Activated T-helper 1 cell treated with anti-CD3 and anti-CD28 coated beads, Interleukin-2, amount 50 U/mL, for 16 hours (primary cell): ENCODE measurements at places on chromosomes 12 and 14.

- no peak for DNase-seq
These were observed 335.6 kb downstream of the SYT1 start for GRCh38 chr12:79200176-79200575.

- DNase-seq = no peak
These were observed 109.8 kb upstream of the DNM1L start for GRCh38 chr12:32569259-32569658.

DNA sequence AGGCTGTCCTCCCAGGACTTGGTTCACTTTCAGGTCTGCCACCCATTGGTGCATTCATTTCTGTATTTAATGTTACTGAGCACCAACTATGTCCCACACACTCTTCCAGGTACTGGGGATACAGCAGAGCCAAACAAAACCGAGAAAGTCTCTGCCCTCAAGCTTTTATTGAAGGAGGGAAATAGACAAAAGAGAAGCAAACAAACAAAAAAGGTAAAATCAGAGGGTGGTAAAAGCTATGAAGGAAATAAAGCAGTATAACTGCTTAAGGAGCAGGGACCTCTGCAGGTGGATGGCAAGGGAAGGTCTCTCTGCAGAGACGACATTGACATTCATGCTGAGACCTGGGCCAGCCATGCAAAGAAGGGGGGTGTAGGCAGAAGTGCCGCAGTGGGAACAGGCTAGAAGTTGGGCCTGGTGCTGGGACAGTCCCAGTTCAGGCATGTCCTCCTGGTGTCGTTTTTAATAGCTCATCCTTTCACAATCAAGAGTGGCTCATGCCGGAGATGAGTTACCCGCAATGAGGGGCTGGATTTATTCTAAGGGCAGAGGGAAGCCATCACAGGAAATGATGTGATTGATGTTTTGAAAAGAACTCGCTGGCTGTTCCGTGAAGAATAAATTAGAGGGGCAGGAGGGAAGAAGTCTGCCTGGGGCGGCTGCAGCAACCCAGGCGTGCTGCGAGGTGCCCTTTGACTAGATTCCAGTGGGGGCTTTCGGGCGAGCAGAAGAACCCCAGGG lies 72.8 kb downstream of the IRF2BPL start:
- no peak for DNase-seq

DNA sequence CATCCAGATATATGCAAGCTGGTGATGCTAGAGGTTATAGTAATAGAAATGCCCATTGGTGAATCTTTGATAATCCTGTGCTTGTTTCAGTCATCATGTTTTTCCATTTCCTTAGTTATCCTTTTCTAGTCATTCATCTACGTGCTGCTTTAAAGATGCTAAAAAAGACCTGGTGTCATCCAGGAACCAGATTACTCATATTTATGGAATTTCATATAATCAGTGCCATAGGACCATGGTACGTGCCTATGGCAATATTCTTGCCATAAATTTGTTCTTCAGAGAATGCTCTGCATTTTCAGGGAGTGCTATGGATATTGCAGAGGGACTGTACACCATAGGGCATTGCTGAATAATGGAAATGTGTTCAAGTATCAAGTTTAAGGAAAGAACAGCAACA lies 267.3 kb downstream of the AKAP6 start:
- DNase-seq = no peak

DNA sequence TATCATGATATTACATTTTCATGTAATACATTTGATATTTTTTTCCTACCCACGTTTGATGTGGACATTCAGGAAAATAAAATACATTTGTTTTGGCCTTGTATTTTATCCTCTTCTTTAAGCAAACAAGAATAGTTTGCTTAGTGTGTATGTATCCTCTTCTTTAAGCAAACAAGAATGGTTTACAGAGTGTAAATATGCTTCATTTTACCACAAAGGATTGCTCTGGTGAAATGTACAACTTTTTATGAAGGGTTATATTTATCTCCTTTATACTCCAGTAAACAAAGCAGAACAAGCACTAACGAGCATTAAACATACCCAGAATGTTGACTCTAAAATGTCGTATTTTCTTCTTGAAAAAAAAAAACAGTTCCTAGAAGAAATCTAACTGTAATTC lies 244.7 kb downstream of the KCNH5 start:
- DNase-seq = no peak

- no peak for DNase-seq
These were observed 178.9 kb upstream of the FKBP4 start for GRCh38 chr12:2615665-2616402.

DNA sequence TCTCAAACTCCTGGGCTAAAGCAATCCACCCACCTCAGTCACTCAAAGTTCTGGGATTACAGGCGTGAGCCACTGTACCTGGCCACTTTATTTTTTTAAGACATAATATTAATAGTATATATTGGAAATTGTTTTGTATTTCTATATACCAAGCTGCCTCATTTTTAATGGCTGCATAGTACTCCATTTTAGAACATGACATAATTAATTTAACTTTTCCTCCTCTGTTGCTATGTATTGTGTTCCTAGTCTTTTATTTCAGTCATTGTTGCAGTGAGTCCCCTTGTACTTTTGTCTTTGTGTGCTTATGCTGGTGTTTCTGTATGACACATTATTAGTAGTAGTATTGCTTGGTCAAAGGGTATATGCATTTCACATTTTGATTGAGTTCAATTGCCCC lies 138.7 kb downstream of the PRKCH start:
- no peak for DNase-seq

GRCh38 chr14:71240866-71241520 lies 333.7 kb downstream of the PCNX1 start:
- no peak for DNase-seq

DNA sequence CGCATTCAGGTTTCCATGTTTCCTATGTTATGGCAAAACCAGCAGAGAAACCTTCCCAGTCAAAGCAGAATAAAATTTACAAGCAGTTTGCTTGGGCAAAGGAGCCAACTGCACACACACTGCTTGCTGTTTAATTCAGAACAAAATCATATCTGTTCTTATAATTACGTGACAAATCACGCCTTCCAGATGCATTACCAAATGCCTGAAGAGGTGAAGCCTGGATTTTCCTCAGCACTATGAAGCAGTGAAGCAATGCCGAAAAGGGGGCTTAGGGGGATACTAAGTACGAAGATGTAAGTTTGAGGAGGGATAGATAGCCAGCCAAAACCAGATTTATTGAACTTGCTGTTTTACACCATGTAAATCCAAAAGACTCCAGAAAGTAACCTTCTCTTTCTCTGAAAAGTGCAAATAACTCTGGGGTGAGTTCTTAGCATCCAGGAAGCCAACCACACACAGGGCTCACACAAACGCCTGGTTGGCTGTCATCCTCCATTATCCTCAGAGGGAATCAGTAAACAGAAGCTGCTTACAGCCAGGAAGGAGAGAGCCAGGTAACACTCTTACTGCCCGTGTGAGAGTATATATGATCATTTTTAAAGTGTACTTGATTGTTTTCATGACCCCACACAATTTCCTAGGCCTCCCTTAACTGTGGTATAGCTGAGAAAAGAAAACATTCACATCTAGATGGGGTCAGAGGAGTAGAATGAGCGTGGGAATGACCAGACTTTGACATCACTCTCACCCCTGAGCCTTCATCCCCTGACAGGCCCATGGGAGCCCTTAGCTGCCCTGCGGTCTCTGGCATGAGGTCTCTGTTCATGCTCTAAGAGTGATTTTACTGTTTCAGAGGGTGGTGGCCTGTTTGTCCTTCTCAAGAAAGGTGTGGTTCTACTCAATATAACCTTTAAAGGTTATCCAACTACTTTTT lies 442.5 kb downstream of the EGLN3 start:
- DNase-seq = no peak

DNA sequence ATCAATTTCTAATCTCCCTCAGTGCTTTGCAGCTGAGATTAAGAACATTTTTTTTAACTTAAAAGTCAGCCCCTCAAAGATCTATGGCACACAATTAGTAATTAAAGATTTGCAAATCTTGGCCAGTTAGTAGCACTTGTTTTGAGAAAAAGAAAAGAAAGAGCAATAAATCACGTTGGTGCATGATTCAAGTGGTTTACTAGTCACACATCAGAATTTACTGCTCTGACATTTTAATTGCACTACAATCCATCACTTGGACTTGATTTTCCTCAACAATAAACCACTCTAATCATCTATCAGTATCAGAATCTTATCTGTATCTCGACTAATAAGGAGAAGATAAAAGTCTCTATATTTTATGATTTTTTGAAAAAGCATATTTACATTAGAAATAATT lies 154.3 kb downstream of the HELB start:
- no peak for DNase-seq

DNA sequence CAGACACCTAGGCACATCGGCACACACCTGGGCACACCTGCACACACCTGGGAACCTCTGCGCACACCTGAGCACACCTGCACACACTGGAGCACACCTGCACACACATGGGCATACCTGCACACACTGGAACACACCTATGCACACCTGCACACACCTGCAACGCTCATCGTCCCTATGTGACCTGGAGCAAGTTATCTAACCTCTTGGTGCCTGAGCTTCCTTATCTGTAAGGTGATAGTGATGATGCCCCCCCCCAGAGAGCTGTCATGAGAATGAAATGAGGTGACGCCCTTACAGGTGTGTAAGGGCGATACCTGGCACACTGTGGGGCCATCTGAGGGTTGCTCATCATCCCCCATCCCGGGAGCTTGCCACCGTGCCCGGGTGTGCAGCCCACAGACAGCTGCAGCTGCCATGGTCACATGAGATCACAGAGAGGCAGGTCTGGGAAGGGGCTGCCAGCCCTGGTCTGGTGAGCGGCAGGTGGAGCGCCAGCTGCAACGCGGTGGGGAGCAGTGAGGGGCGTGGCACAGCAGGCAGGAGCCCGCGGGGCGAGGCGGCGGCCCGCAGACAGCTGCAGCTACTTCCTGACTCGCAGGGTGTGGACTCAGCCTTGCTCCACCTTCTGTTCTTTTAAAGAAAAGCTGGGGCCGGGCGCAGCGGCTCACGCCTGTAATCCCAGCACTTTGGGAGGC lies 59.9 kb upstream of the FBRSL1 start:
- DNase-seq = peak; percentile 43

- peak; percentile 54 for DNase-seq
These were observed 57.9 kb downstream of the PPP2R5C start for GRCh38 chr14:101819251-101819990.

- no peak for DNase-seq
These were observed 3.3 kb upstream of the PIWIL1 start for GRCh38 chr12:130334399-130334798.

DNA sequence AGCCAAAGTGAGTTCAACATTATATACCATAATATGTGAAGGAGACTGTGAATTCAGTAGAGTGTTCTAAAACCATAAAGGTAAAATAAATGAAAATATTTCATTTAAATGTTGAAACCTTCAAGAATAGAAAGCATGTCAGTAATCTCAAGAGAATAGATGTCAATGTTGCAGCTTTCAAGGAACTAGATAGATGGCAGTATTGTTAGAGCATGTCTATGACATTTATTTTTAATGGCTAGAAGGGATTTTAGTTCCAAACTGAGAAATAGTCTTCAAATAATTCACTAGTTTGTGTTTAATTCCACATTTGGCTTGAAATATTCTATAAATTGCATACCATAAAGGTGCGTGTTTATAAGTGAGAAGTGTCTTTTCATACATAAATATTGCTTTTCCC lies 326.5 kb downstream of the FLRT2 start:
- DNase-seq = no peak
